ENCODE measurements at places on chromosomes 7 and 10. TPM values are rescaled to one million over a fixed set of nuclear protein-coding genes. Genes with fewer than 3 reads are reported as not detected.

GRCh38 chr7:154789404-154789803, 213.5 kb downstream of the PAXIP1 start:
- DNase-seq: no peak

DNA sequence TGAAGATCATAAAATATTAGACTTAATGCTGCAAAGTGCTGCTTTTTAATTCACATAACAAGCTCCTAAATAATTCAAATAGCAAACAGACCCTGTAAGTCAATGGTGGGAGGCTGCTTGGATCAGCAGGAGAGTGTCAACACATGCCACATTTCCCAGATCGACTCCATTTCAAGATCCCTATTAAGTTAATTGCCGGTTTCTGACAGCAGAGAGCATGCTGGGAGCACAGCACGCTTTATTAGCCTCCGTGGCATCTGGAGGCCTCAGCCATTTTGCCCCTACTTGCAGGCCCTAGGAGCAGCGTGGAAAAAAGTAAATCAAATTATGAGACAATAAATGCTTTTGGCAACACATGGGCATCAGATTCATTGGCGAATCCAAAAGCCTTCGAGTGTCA, 201.0 kb downstream of the EMX2 start:
- no peak for DNase-seq

DNA sequence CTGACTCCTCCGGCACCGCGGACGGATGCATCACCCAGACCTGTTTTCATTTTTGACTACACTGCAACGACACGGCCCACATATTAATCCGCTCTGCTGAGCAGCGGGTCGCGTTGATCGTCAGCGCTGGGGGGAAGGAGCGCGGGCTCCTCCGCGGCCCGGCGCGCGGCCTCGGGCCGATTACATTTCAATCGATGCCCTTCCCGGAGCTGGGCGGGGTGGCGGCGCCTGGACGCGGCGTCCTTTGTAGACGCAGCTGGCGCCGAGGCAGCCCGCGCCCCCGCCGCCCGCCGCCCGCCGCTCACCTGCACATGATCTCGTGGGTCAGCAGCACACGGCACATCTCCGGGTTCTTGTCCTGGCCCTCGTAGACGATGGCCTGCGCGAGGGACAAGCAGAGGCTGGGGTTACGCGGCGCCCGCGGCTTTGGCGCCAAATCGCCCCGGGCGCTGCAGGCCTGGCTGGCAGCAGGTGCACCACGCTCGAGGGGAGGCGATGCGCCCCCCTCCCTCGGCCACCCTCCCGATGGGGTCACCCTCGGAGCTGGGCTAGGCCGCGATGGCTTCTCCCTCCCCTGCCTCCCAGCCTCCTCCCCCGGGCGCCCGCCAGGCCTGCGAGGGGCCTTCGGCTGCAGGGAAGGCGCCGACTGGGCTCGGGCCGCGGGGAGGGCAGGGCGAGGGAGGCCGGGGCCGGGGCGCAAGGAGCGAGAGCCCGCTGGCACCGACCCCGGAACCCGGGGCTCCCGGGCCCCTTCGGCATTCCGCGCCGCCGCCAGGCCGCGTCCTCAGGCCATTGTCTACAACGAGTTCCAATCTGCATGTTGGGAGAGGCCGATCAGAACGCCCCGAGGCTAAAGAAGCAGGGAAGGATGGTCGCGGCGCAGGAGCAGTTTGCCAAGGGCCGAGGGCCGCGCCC, 5.2 kb downstream of the EBF3 start:
- peak; percentile 47 for DNase-seq

- DNase-seq: no peak
Observed at GRCh38 chr7:111362506-111363054, 199.7 kb downstream of the IMMP2L start.

DNA sequence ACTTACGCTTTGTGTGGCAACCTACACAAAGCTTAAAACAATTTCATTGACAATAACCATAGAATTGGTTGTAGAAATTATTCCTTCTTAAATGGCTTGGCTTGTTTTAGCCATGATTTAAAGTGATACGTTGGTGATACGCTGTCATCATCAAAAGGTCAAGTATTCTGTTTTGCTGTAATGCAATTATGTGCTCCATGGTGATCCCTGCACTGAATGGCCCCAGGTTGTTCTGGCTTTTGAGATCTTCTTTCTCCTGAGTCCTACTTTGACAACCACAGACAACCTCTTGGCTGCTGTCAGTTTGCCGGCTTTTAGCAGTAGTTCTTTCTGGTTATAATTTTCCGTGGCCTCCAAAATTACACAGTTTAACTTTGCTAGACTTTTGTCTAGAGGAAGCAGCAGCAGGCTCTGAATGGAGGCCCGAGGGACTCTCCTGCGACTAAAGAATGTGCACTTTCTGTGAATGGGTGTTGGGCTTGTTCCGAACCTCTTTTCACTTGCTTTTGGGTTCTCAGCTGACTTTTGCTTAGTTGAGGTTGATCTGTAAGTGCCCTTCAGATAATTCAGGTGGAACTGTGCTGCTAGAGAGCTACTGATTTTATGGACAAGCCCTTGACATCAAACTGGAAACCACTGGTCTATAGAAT, 104.7 kb downstream of the TMEM178B start:
- no peak for DNase-seq

The AGMO gene
- polyA plus RNA-seq: not detected

GRCh38 chr7:36216063-36216684, 63.1 kb downstream of the EEPD1 start:
- no peak for DNase-seq

The TMEM130 gene
- polyA plus RNA-seq: not detected

The HABP2 gene
- polyA plus RNA-seq: not detected

DNA sequence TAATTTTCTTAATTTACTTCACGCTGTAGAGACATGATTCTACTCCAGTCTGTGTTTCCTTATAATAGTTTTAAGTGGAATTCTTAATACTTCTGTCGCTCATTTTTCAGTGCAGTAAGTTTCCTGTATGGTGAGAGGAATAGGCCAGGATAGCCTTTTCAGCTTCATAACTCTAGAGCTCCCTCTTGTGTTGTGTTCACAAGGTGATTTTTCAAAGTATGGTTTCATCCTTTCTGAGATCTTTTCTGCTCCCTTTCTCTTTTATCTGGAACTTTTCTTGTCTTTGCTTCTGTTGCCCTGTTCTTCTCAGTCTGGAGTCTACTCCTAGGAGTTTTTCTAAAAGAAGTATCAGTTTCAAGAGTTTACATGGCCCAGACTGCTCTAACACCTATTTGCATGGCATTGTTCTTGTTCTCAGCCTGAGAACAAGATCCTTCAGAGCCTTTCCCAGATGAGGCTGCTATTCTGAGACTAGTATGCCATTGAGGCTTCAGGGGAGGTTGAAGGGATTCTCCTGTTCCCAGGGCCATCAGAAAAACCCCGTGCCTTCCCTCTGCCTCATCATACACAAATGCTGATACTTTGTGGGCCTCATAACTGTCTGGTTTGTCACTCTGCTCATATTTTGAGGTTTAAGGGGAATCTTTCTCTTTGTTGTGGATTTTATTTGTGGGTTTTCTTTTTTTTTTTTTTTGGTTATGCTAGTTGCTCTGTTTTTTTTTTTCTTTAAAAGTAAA, 21.8 kb downstream of the NET1 start:
- DNase-seq: no peak

GRCh38 chr7:28748346-28748745, 209.8 kb downstream of the TRIL start:
- no peak for DNase-seq

GRCh38 chr10:23157691-23158369, 34.3 kb upstream of the PTF1A start:
- peak; percentile 29 for DNase-seq

- no peak for DNase-seq
Observed at GRCh38 chr7:115056019-115056418, 134.1 kb downstream of the MDFIC start.

DNA sequence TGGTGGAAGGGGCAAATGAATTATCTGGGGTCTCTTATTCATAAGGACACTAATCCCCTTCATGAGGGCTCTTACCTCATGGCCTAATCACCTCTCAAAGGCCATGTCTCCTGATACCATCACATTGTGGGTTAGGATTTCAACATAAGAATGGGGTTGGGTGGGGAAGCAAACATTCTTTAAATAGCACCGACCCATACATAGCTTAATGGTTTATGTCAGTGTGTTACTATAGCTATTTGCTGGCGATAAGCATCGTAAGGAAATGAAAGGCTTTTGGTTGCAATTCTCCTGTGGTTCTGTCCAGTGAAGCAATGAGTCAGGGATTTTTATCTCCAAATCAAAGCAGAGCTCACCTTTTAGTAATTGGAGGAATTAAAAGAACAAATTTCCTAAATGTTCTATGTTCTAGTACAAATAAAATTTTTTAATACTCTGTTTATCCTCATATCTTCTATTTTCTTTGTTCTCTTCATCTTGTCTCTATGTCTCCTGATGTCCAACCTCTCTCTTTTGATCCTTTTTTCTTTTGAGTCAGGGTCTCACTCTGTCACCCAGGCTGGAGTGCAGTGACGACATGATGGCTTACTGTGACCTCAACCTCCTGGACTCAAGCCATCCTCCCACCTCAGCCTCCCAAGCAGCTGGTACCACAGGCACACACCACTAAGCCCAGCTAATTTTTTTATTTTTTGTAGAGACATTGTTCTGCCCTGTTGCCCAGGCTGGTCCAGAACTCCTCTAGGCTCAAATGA, 57.0 kb upstream of the GLCCI1 start:
- DNase-seq: no peak

GRCh38 chr10:31081937-31082840, 50.5 kb upstream of the ZNF438 start:
- DNase-seq: no peak

- no peak for DNase-seq
Observed at GRCh38 chr10:125024497-125025234, 82.7 kb downstream of the ZRANB1 start.

DNA sequence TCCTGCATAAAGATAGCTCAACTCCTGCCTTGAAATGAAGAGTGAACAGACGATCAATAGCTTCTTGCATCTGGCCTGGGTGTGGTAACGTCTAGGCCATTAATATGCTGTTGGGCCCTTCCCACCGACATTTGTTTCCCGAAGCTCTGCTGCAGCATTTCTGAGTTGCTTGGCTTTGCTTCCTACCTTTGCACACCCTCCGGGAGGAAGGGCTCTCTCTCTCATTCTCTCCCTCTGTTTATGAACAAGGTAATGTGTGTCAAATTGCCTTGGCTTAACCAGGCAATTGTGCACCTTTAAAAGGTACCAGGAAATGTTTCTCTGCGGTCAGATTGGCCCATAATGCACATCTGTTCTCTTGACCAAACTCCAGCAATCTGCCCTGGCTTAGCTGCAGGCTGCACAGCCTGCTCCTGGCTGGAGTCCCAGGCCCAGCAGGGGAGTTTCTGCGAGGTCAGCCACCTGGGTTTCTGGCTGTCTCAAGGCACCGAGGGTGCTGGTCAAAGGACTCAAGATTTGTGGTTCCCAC, 223.7 kb downstream of the SNX10 start:
- DNase-seq: no peak

DNA sequence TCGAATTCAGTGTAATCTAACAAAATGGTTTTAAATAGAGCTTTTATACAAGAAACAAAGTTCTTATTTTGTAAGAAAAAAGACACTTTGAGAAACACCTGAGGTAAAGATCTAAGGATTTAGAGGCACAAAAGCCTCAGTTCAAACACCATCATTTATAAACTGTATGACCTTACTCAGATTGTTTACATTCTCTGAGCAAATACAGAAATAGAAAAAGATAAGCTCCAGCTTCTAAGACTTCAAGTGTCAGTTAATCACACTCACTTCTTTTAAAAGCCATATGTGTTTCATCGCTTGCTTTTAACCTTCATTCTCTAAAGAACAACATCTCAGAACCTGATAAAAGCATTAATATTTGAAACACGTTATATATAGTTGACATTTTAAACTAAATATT, 27.9 kb downstream of the CADPS2 start:
- DNase-seq: no peak

The GPR85 gene
- not detected for polyA plus RNA-seq

DNA sequence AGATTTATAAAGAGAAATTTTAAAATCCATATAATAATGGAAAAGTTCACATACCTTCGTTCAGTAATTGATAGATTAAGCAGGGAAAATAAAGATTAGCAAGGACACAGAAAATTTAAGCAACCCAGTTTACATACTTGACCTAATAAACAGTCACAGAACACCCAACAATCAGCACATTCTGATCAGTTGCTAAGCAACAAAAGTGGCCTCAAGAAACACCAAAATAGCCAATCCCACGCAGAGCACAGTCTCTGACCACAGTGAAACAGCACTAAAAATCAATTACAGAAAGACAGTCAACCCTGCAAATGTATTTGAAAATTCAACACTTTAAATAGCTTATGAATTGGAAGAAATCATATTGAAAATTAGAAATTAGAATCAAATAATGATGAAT, 39.3 kb upstream of the DRGX start:
- no peak for DNase-seq

The ARL5B gene
- polyA plus RNA-seq: 5.2 TPM

DNA sequence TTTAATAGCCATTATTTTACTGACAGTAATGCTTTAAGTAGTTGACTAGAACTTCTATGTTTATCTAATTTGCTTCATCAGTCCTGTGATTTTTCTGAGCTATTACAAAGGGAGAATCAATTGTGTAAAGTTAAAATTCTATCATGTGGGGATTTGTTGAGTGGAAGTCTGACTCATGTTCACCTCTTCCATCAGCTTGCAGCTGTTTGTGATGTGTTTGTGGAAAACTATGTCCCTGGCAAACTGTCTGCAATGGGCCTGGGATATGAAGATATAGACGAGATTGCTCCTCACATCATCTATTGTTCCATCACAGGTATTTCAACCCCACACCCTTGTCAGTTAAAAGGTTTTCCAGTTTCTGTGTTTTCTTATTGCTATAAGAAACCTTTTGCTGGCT, 59.9 kb downstream of the SUGCT start:
- no peak for DNase-seq

DNA sequence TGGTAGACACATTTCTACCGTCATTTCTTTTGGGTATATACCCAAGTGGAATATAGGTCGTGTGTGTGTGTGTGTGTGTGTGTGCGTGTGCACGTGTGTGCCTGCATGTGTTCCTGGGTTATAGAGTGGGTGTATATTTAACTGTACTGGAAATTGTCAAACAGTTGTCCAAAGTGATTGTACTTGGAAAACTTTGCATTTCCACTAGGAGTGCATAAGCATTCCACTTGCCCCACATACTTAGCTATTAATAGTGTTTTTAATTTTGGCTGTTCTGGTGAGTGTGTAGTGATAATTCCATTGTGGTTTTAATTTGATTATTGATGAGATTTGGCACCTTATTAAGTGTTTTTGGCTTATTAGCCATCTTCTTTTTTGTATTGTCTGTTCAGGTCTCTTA, 25.9 kb downstream of the TRUB1 start:
- no peak for DNase-seq

DNA sequence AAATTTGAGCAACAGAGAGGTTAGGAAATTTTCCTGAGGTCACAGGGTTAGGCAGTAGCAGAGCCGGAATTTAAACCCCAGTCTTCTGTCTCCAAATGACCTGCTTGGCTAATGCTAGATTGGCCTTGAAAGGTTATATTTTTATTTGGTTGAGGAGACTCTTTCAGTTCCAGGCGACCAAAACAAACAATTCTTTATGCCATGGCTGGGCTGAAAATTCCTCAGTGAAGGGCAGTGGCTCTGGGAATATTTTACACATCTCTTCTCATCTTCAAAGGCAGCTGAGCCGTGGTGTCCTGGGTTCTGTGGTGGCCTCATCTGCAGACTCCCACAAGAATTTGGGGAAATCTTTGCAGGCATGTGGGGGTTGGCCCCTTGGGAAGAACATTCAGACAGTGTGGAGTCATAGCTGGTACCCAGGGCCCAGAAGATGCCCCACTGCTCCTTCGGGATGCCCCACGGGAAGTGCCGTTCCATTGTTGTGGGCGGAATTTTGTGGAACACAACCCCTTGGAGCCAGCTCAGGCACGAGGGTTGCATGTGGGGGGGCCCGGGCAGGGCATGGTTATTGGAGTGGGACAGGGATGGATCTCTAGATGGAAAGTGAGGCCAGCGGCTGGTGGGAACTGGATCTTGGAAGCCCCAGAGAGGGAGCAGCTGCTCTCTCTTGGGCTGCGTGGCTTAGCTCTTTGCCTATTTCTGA, 33.2 kb downstream of the RPS24 start:
- DNase-seq: no peak

Data from B cell (primary cell).